ENCODE measurements at places on chromosomes 6 and 20.

GRCh38 chr6:166601956-166602355, 15.5 kb upstream of the RAMACL start:
- no peak for DNase-seq

DNA sequence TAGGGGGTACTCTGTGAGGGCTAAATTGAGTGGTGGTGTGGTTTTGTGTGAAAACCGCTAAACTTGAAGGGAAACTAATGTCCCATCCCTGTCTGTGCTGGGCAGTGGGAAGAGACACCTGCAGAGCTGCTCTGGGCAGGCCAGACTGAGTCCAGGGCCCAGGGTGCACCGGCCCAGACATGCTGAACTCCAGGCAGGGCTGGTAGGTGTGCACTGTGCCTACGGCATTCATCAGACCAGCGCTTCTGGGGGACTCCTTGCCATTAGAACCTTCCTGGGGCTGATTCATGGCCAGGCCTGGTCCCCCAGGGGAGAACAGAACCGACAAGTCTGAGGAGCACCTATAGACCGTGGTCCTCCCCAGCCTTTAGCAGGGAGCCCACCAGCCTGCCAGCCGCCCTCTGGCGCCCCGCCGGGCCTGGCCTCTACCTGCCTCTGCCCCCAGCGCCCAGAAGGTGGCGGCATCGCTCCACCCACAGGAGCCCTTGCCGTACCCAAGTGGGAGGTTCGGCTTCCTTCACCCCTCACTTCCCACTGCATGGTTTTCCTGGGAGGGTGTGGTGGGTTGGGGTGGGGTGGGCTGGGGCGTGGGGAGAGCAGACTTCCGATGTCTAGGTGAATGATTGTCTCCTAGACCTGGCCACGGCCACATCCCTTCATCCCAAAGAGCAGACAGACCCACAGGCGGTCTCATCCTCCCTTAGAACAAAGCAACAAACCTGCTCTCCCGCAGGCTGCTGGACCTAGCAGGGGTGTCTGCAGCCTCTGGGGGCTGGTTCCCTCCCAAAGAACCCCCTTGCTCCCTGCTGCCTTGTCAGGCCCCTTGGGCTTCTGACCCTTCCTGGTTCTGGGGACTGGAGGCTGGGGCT, 15.5 kb downstream of the CCDC167 start:
- peak; percentile 38 for DNase-seq

DNA sequence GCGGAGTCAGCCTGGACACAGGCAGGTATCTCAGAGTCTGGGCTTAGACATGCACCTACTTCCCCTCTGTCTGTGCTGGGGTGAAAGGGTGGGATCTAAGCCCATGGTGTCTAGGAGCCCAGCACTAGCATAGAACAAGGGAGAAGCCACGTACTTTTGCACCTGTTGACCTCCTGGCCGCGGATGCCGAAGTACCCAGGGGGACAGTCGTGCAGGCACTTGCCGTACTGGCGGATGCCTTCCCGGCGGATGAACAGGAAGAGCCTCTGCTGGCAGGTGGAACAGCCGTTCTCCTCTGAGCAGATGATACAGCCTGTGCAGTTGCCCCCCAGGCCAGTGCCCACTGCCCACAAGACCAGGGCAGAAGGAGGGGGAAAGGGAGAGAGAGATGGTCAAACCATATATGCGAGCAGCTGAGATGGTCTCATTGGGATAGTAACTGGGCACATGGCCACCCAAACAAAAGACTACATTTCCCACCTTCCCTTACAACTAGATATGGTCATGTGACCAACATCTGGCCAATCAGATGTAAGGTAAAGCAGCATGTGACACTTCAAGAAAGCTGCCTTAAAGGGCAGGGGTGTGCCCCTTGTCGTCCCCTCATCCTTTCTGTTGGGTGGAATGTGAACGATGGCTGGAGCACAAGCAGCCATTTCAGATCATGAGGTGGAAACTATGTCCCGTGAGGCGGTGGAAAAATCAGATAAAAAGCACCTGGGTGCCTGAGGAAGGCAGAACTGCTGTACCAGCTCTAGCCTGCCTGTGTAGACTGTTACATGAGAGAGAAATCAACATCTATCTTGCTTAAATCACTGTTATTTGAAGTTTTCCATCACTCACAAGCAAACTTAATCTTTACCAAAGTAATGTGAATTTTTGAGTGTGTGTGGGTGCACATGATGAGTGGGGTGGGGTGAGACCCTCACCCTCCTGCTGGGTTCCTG, 34.0 kb downstream of the RSPO4 start:
- peak; percentile 56 for DNase-seq

DNA sequence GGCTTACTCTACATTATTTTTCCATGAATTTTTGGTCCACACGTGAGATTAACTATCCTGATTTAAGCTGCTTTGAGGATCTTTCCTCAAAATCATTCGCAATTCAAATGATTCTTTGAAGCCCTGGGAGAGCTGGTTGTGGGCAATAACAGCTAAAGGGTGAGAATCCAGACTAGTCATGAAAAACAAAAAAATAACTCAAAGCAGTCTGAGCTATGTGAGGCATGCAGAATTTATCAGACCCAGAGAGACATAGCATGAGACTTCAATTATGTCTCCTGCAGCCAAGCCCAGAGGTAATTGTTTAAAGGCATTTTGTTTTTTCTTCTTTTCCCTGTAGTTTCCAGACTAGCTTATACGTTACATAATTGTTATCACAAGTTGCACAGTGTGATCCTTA, 517.3 kb upstream of the PTCHD4 start:
- peak; percentile 24 for DNase-seq

- DNase-seq, result peak; percentile 8
Observed at GRCh38 chr20:45470262-45470931, 844 bp downstream of the WFDC2 start.

- peak; percentile 46 for DNase-seq
Observed at GRCh38 chr6:117404548-117404947, 21.2 kb downstream of the ROS1 start.

DNA sequence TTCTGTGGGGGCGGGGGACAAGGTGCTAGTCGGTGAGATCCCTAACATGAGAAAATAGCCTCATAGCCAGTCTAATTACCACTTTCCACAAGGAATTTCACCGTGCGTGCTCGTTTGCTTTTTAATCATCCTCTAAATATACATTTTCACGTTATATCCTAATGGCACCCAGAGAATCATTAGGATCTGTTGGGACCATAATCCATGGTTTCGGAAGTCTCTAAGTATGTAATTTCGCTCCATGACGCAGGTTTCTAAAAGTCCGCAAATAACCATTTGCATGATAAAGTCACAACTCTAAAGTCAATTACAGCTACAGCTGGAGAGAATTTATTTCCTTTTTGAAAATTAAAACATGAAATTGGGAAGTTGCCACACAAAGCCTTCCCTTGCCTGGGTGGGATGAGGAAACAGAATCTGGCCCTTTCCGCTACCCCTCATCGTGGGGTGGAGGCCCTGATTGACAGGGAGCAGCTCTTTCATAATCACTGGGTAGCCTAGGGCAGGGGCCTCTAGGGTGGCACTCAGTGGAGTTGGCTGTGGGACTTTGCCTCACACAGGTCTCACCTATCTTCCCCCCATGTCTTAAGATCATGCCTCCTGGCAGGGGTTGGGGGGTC, 81.9 kb downstream of the LRFN2 start:
- DNase-seq, result no peak

DNA sequence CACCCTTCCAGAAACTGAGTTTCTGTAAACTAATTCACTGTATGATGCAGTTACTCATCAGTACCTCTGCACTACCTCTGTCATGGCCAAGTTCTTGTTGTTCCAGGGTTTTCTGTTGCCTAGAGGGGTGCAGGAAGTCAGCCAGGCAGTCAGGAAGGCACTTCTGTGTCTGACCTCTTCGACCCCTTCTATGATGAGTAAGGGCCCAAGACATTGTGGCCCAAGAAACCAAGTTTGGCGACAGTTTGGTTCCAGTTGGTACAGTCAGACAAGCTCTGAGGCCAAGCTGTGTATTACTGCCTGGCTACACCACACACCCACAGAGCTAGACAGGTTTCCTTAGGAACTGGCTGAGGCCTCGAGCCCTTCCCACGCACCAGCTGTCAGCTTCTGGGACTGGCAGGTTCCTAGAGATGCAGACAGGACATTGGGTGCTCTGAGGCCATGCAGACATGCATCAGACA, 41.2 kb downstream of the TRAF3IP2 start:
- DNase-seq, result peak; percentile 51

DNA sequence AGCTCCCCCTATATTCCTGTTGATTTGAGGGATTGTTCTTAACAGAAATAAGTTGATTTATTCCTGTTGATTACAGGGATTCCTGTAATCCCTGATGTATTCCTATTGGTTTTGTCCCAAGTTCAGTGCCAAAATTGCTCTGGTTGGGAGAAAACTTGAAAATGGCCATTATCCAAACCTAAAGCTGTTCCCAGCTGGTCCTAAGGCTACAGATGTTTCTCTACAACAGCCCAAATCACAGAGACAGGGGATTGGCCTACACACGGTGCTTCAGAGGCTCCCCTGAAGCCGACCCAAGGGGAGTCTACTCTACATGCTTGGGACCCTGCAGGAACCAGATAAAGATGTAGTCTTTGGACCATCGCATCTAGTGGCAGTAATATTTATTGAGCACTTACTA, 99.0 kb upstream of the AKAP12 start:
- DNase-seq, result no peak

- no peak for DNase-seq
Observed at GRCh38 chr6:131262060-131262459, 126.8 kb downstream of the AKAP7 start.
